Stimulated activated CD4-positive, alpha-beta T cell treated with anti-CD3 and anti-CD28 coated beads, Interleukin-1b, Interleukin-23, amount 100 ng/mL, for 1 hour (primary cell): ENCODE measurements at places on chromosomes 3 and 15.

DNA sequence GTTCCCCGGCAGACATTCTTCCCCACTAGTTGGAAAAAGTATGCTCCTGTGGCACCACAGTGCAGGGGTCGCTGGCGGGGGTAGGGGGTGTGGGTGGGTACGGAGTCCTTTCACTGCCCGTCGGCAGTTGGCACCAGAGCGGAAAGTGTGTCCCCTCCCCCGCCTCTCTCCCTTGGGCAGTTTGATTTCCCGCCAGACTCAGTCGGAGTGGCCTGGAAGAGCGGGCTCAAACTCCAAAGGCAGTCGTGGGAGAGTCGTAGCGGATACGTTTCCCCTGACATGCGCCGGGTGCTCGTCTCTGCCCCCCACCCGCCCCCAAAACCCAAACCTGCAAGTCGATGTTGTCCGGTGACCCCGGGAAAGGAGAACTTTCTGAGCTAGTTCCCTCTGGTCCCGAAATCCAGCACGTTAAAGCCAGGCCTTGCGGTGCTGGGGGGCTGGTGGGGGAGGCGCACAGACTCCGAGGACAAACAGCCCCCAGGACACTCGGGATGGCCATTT lies 4.4 kb upstream of the FOXB1 start:
- no peak for DNase-seq

GRCh38 chr3:133277813-133278212 lies 122.0 kb upstream of the BFSP2 start:
- no peak for DNase-seq

DNA sequence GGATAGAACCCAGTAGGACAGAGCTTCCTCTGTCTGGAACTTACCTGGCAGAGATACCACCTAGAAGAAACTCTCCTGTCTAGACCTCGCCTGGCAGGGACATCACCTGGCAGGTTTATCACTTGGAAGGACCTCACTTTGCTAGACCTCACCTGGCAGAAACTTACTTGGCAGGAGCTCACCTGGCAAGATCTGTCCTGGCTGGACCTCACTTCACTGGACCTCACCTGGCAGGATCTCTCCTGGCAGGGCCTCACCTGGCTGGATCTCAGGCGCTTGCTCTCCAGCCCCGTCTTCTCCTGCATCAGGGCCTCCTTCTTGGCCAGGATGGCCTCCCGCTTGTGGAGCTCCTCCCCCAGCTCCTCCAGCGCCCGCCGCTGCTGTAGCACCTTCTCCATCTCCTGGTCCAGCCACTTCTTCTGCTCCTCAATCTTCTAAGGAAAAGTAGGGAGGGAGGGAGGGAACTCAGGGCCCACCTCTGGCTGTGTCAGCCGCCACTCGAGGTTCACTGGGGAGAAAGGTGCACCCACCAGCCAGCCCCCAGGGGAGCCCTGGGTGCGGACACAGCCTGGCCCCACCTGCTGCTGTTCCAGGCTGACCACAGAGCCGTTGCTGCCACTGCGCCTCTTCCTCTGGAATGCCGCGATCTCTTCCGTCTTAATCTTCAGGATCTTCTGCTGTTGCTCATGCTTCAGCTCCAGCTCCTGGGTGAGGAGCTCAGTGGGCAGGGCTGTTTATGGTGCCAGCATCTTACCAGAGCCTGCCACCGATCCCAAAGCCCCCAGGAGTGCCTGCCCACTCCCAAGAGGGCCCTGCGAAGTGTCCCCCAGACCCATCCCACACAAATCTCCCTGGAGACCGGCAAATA lies 22.5 kb downstream of the KIF7 start:
- no peak for DNase-seq

GRCh38 chr15:30990446-30991254 lies 778 bp downstream of the MTMR10 start:
- DNase-seq, result no peak

- no peak for DNase-seq
Measured at GRCh38 chr3:55633333-55633732, 146.2 kb upstream of the WNT5A start.

GRCh38 chr3:160450846-160451245 lies 1.3 kb upstream of the TRIM59 start:
- DNase-seq, result no peak

GRCh38 chr3:150602426-150603152 lies 532 bp upstream of the SELENOT start:
- no peak for DNase-seq

- DNase-seq, result no peak
Measured at GRCh38 chr15:58247855-58248842, 110.0 kb downstream of the AQP9 start.

DNA sequence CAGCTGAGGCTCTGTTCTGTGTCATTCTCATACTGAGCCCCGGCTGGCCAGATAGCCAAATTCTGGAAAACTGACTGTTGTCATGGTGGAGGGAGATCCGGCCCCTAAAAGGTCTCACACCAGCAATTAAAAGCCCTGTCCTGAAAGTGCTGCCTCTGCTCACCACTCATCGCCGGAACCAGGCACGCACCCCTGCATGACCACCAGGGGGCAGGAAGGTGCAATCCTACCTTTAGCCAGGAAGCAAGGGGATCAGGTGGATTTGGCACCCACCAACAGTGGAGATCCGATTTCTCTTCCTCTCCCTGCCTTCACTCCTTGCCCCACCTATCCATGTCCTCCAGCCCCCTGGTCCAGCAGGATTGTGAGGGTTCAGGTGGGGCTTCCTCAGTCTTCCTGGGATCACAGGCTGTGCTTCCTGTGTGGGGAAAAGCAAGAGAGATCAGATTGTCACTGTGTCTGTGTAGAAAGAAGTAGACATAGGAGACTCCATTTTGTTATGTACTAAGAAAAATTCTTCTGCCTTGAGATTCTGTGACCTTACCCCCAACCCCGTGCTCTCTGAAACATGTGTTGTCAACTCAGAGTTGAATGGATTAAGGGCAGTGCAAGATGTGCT lies 16.1 kb upstream of the CACNA2D2 start:
- peak; percentile 57 for DNase-seq

- DNase-seq, result no peak
Measured at GRCh38 chr3:130506031-130506430, 10.9 kb upstream of the COL6A6 start.

DNA sequence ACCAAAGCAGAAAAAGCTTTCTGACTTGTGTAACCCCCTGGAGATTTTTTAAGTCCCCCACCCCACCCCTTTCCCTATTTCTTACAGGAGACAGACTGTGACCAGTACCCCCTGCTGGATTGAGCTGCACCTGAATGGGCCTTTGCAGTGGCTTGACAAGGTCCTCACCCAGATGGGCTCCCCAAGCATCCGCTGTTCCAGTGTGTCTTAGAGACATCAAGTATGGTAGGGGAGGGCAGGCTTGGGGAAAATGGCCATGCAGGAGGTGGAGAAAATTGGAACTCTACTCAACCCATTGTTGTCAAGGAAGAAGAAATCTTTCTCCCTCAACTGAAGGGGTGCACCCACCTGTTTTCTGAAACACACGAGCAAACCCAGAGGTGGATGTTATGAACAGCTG lies 64.1 kb downstream of the AAGAB start:
- no peak for DNase-seq

- no peak for DNase-seq
Measured at GRCh38 chr15:32909431-32909830, 191.6 kb downstream of the GREM1 start.

DNA sequence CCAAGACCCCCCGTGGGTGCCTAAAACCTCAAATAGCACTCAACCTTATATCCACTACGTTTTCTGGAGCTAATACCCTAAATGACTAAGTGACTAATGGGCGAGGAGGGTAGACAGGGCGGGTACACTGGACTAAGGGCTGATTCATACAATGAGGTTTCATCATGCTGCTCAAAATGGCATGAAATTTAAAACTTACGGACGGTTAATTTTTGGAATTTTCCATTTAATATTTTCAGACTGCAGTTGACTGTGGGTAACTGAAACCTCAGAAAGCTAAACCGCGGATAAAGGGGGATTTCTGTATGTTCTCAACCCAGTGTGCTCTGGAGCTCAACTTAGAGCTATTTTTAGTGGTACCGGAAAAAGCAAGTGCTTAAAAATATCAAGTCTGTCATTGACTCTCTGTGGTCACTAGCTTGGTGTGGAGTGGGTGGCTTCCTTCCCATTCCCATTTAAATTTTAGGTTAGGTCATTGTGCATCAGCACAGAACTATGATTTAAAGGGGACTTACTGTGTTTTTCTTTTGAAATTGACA lies 72.9 kb downstream of the LRRC28 start:
- DNase-seq, result no peak

GRCh38 chr3:144073698-144074097 lies 102.1 kb downstream of the DIPK2A start:
- no peak for DNase-seq

DNA sequence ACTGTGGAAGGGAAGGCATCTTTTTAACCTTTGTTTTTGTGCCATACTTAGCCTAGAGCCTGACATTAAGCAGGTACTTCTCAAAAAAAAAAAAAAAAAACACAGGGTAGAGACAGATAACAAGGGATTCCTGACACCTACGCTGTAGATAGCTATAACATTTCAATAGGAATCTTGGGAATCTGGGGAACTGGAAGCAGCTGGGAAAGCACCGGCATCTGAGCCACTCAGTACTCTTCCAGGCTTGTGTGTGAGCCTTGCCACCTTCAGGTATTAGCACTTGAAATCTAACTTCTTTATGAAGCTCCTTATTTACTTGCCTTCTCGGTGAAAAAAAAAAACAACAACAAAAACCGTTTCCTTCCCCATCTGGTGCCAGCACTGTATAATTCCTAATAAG lies 46.8 kb downstream of the PIK3CA start:
- no peak for DNase-seq

- no peak for DNase-seq
Measured at GRCh38 chr15:101169495-101170071, 82.3 kb downstream of the CHSY1 start.

- DNase-seq, result no peak
Measured at GRCh38 chr3:194061421-194062030, 74.4 kb upstream of the HES1 start.

- no peak for DNase-seq
Measured at GRCh38 chr15:98304371-98304770, 343.9 kb downstream of the ARRDC4 start.

DNA sequence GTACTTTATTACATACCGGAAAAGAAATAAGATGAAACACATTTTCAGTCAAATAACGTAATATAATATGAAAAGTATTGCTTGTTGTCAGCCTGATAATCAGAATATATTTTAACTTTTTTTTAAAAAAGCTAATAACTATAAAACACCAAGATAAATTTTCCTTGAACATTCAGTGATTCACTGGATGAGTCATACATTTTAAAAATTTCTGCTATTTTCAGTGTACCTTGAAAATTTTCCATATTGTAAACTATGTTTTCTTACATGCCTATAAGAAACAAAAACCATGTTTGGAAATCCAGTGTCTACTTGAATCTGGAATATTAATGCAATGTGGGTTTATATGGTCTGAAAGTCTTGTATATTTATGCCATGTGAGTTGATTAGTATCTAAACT lies 36.3 kb upstream of the MEIS2 start:
- DNase-seq, result no peak

- no peak for DNase-seq
Measured at GRCh38 chr3:116299646-116300081, 145.6 kb downstream of the LSAMP start.

- DNase-seq, result no peak
Measured at GRCh38 chr3:52144796-52145735, 9.2 kb downstream of the POC1A start.

DNA sequence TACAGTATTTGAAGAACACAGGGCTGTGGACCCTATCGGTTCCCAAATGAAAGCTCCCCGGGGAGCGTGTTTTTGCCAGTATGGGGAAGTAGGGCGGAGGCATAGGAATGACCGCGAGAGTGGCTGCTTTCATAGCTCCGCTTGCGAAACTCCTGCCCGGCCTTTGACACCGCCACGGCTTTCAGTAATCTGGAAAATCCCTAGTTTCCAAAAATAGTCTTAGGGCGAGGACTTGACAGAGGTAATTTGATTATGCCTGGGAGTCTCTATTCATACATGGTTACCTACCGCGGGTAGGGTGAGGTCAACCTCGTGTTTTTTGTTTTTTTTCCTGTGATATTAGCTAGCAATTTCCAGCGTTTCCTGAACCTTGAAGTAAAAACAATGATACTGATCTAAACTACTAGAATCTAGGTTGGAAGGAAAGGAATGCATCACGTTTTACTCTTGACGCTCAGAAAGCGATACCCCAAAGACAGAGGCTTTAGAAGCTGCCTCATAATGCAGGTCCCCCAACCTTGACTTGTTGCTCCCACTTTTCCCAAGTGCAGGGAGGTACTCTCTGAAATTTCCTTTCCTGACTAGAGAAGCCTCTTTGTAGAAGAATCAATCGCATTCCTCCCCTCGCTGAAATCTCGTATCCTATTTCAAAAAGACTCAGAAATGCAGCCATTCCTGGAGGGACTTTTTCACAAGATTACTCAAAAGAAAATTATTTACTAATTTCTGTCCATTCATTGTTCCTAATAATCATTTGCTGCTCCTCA lies 894 bp upstream of the CCNL1 start:
- no peak for DNase-seq

- no peak for DNase-seq
Measured at GRCh38 chr15:72217216-72217615, 13.8 kb downstream of the PKM start.

GRCh38 chr3:190281308-190282051 lies 40.8 kb downstream of the CLDN1 start:
- no peak for DNase-seq

DNA sequence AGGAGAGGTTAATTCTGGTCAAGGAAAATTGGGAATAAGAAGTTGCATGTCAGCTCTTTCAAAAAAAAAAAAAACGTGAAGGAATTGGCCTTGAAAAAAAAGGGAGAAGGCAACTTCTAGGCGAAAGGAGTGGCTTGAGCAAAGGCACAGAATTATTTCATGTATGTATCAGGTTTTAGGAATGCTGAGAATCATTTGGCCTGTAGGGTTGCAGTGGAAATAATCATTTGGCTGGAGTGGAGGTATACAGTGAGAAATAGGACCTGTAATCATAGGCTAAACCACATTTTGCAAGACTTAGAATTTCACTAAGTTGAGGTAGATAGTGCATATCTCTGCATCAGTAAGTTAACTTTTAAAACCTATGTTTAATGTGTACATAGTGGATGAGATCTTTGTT lies 54.9 kb downstream of the EPHA6 start:
- no peak for DNase-seq

DNA sequence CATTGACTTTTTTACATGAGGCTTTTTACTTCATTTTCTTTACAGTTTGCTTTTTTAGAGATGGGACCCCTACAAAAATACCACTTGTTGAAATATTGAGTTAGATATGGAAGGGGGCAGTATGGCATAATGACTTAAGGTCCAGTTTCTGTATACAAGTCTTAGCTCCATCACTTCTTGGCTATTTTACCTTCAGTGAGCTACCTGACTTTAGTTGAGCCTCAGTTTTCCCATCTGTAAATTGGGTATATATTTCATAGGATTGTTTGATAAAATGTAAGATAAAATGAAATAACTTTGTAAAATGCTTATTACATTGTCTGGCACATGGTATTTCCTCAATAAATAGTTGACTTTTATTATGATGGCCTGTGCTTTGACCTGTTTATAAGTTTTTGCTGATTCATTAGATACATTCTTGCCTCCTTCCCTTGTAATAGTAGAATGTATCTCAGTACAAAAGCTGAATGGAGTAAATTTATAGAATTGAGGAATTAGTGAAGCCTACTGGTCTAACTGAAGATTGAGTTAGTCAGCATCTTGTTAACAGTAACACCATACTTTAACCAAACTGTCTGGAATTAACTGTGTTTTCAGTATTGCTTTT lies 27.6 kb downstream of the TBC1D23 start:
- DNase-seq, result no peak

GRCh38 chr15:92541291-92542200 lies 114.0 kb downstream of the FAM174B start:
- DNase-seq, result no peak

GRCh38 chr15:99433757-99434450 lies 131.9 kb upstream of the MEF2A start:
- no peak for DNase-seq
